ENCODE measurements at places on chromosomes 13 and 19.

- DNase-seq, result no peak
Observed at GRCh38 chr13:109465148-109465547, 321.2 kb downstream of the IRS2 start.

GRCh38 chr19:47110521-47111005 is 3.0 kb downstream of the ZC3H4 start:
- peak; percentile 64 for DNase-seq

DNA sequence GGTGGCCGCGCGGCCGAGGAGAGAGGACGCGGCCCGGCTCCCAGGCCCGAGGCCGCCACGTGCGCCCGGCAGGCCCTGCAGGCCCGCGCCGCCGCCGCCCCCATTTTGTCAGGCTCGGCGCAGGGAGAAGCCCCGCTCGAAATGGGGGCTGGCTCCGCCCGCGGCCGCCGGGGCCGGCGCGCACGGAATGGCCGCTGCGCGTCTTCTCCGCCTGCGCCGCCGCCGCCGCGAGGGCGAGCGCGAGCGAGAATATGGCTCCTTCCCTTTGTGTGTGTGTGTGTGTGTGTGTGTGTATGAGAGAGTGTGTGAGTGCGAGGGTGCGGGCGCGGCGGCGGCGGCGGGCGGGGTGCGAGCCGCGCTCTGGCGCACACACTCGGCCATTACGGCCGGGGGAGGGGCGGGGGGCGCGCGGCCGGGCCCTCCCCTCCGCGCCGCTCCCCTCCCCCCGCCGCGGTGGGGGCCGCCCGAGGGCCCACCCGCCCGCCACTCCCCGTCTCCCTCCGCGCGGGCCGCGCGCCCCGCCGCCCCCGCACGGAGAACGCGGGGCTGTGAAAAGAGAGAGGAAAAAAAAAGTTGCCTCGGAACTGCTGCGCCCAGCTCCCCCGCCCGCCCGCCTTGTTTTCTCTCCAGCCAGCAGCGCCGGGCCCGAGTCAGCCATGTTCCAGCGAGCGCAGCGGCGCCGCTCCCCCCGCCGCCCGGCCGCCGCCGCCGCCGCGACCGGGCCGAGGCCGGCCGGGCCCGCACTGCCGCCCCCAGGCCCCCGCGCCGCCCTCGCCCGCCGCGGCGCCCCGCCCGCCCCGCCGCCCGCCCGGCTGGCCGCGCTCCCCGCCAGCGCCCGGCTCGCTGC is 1.0 kb downstream of the HMGB1 start:
- DNase-seq, result peak; percentile 84

GRCh38 chr13:66974174-66974573 is 256.0 kb downstream of the PCDH9 start:
- no peak for DNase-seq

DNA sequence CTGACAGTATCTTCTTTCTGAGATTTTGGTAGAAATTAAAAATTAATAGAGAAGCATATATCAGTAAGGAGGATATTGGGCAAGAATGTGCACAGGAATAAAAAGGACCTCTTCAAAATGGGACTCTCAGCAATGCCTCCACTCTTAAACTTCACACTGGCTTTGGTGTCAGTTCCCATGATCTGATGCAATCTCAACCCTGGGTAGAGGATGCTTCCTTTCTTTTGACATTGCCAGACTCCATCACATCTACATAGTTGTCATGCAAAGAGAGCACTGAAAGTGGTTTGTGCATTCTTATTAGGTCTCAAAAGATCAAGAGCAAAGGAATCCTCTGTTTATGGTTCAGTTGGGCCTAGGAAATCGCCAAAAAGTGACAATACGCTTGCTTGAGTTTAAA is 26.3 kb downstream of the STARD13 start:
- DNase-seq, result no peak

- no peak for DNase-seq
Observed at GRCh38 chr13:29125191-29125933, 305.2 kb downstream of the MTUS2 start.

DNA sequence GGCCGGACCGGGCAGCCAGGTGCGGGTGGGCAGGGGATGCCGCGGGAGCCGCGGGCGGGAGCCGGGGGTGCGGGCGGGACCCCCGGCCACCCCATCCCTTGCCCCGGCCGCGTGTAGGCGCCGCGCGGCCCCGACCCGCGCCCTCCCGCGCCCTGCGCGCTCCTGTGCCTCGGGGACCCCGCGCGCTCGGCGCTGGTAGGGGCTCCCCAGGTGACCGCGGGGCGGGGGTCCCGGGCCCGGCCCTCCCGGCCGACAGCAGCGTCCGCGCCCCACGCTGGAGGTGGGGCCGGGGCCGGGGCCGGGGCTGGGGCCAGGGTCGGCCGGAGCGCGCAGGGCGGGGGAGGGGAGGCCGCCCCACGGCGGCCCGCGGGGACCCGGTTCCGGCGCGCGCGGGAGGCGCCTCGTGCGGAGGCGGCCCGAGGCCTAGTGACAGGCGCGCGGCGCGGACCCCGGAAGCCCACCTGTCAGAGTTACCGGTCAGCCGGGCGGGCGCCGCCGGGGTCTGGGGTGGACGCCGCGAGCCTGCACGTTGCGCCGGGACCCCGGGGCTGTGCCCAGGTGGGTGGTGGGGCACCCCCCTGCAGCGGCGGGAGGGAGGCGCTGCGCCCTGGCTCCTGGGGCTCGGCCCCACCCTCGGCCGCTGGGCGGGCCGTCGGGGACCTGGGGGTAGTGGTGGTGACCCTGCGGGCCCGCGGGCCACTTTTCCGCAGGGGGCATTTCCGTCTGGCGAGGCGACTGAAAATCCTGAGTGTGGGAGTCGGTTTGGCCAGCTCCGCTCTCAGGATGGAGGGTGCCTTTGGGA is 518 bp downstream of the TFDP1 start:
- peak; percentile 22 for DNase-seq
